ENCODE measurements at places on chromosomes 4 and X. TPM values are rescaled to one million over a fixed set of nuclear protein-coding genes. Genes with fewer than 3 reads are reported as not detected.

- H3K36me3 ChIP-seq = no peaks in the 10 kb centered on the region
- no peak for DNase-seq
- no peak overlapping the region for H3K4me3 ChIP-seq
- H3K27ac ChIP-seq = no peak overlapping the region
- peaks cover 11% of the 10 kb centered on the region for H3K27me3 ChIP-seq
Observed at GRCh38 chrX:150258463-150259430, 104.4 kb upstream of the MAMLD1 start.

DNA sequence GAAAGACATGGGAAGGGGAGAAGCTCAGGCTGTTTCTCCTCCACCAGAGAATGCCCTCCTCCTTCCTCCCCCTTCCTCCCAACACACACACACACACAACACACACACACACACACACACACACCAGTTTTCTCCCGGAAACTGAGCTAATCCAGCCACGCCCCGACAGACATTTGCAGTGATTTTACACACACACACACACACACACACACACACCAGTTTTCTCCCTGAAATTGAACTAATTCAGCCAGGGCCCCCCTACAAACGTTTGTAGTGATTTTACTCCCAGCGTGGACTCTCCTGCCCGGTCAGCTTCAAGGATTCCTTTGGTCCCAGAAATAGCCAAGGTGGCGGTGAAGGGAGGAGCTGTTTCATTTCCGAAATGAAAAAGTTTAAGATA lies 32.9 kb upstream of the STX18 start:
- peaks cover 18% of the 10 kb centered on the region for H3K4me1 ChIP-seq
- H3K4me3 ChIP-seq = peak overlapping the region; percentile 93
- no peaks in the 10 kb centered on the region for H3K27me3 ChIP-seq

The DLG3 gene
- total RNA-seq = 12.5 TPM

DNA sequence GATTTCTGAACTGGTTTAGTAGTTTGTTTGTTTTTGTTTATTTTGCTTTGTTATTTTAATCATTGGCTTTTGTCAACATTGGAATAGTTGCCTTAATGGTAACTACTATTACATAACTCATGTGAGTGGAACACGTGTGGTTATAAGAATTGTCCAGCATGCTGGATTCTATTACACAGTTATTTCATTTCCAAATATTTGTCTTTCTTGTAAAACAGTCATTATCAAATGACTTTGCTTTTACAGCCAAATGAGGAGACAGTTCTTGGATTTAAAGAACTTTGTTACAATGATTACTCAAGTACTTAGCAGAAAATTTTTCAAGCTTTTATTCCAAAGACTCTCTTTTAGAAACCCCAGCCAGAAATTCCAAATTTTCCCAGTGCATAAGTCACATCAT lies 516.1 kb upstream of the MAGEB2 start:
- H3K36me3 ChIP-seq = no peaks in the 10 kb centered on the region
- no peak overlapping the region for H3K27ac ChIP-seq

The PRAF2 gene
- total RNA-seq = 18.8 TPM

- no peak overlapping the region for H3K4me3 ChIP-seq
- no peaks in the 10 kb centered on the region for H3K36me3 ChIP-seq
- no peaks in the 10 kb centered on the region for H3K27me3 ChIP-seq
- H3K4me1 ChIP-seq = no peaks in the 10 kb centered on the region
- DNase-seq = no peak
Observed at GRCh38 chr4:117941611-117942010, 92.7 kb upstream of the NDST3 start.

The VEGFC gene
- total RNA-seq = 1.8 TPM

The TLR1 gene
- 16.6 TPM for total RNA-seq

The RASL11B gene
- not detected for total RNA-seq

Data from T-helper 17 cell (primary cell).